ENCODE measurements at places on chromosomes 13 and 19. TPM values are rescaled to one million over a fixed set of nuclear protein-coding genes. Genes with fewer than 3 reads are reported as not detected.
A peak's percentile ranks its signal among the peaks of the same experiment; 100 is the strongest.

Gene EDDM13
- total RNA-seq: not detected

Gene RXFP2
- not detected for total RNA-seq

Gene ADPRHL1
- 0.21 TPM for total RNA-seq

Gene COG3
- 50.8 TPM for total RNA-seq

DNA sequence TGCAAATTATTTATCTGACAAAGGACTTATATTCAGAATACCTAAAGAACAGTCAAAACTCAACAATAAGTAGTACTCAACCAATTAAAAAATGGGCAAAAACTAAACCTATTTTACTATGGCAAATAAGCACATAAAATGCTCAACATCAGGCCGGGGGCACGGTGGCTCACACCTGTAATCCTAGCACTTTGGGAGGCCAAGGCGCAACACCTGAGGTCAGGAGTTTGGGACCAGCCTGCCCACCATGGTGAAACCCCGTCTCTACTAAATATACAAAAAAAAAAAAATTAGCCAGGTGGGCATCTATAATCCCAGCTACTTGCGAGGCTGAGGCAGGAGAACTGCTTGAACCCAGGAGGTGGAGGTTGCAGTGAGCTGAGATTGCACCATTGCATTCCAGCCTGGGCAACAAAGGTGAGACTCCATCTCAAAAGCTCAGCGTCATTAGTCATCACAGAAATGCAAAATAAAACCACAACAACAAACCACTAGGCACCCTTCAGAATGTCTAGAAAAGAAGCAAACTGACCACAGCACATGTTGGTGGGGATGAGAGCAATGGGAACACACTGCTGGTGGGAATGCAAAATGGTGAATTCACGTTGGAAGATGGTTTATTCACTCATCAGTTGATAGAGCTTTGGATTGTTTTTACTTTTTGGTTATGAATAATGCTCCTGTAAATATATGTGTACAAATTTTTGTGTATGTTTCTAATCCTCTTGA lies 180.6 kb upstream of the SOX1 start:
- H3K4me3 ChIP-seq: no peak overlapping the region
- no peaks in the 10 kb centered on the region for H3K36me3 ChIP-seq
- no peak overlapping the region for H3K27ac ChIP-seq
- H3K27me3 ChIP-seq: peaks cover 12% of the 10 kb centered on the region
- no peaks in the 10 kb centered on the region for H3K4me1 ChIP-seq

- H3K36me3 ChIP-seq: peaks cover 10% of the 10 kb centered on the region
- H3K4me1 ChIP-seq: peaks cover 48% of the 10 kb centered on the region
- DNase-seq: no peak
- no peak overlapping the region for H3K27ac ChIP-seq
- peak overlapping the region; percentile 82 for H3K4me3 ChIP-seq
These were observed 1.6 kb downstream of the TNFSF9 start for GRCh38 chr19:6532244-6532999.

- no peaks in the 10 kb centered on the region for H3K27me3 ChIP-seq
- H3K36me3 ChIP-seq: no peaks in the 10 kb centered on the region
- H3K27ac ChIP-seq: no peak overlapping the region
- H3K4me1 ChIP-seq: peaks cover 6% of the 10 kb centered on the region
These were observed 90.2 kb downstream of the MAP4K1 start for GRCh38 chr19:38527466-38528136.

DNA sequence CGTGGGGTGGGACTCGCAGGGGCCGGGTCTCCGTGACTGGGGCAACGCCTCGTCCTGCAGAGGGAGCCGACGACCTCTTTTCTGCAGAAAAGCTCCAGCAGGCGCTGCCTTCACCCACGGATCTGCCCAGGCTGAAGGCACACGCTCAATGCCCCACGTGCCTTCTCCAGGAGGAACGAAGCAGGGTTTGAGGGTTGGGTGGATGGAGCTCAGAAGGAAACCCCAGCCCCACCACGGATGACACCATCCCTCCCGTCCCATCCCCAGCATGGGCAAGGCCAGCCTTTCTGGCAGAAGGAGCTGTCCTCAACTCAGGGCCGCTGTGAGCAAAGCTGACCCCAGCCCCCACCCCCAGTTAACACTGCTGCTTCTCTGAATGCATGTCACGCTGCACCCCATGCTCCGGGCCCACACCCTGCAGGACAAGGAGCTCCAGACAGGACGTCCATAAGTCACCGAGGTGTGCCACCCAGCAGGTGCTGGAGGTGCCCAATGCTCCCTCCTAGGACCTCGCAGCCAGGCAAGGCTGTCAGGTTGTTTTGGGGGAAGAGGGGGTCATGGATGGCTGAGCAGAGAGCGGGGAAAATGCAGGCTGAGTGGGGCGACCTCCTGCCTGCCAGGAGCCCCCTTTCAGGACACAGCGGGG lies 7.4 kb downstream of the C19orf25 start:
- H3K36me3 ChIP-seq: no peaks in the 10 kb centered on the region
- H3K4me3 ChIP-seq: peak overlapping the region; percentile 90

DNA sequence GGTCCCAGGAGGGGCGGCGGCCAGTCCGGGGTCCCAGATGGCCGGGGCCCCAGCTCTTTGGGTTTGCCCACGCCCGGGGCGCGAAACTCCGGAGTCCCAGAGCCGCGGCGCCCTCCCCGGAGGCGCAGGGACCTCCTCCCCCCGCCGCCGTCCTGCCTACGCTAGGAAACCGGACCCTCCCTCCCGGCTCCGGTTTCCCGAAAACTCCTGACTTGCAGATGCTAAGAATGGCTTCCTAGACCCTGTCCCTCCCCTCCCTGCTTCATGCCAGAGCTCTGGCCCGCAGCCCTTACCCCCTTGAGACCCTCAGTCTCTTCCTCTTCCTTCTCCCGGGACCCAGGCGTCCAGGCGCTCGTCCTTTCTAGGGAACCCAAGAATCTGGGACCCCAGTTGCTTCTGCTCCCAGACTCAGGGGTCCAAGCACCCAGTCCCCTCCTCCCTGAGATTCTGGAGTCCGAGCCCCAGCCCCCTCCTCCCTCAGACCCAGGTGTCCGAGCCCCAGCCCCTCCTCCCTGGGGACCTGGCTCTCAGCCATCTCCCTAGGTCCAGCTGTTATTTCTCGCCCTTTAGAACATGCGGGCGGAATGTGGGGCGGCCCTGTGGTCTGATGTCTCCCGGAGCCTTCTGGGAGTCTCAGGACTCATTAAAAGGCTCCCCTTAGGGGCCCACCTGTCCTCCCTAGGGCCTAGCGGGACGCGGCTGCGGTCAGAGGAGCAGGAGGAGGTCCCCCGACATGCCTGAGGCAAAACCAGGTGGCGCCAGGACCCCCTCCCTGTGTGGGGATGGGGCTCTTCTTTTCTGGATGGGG lies at the start of gene MYBPC2:
Gene MYBPC2 (plus strand): TSS at position 672 of the 808 bp plus-strand sequence. CDS start 62 bp downstream, at position 734.
- H3K27ac ChIP-seq: peak within 1 kb of the TSS; percentile 60
- peak within 1 kb of the TSS; percentile 93 for H3K4me3 ChIP-seq
- H3K36me3 ChIP-seq: peaks cover 4% of the 10 kb centered on the region
- DNase-seq: no peak
- H3K27me3 ChIP-seq: peaks cover 38% of the 10 kb centered on the region

- no peak overlapping the region for H3K4me3 ChIP-seq
- DNase-seq: no peak
- H3K27ac ChIP-seq: no peak overlapping the region
- H3K27me3 ChIP-seq: no peaks in the 10 kb centered on the region
- no peaks in the 10 kb centered on the region for H3K4me1 ChIP-seq
- no peaks in the 10 kb centered on the region for H3K36me3 ChIP-seq
These were observed 189.9 kb downstream of the DACH1 start for GRCh38 chr13:71677124-71677523.

DNA sequence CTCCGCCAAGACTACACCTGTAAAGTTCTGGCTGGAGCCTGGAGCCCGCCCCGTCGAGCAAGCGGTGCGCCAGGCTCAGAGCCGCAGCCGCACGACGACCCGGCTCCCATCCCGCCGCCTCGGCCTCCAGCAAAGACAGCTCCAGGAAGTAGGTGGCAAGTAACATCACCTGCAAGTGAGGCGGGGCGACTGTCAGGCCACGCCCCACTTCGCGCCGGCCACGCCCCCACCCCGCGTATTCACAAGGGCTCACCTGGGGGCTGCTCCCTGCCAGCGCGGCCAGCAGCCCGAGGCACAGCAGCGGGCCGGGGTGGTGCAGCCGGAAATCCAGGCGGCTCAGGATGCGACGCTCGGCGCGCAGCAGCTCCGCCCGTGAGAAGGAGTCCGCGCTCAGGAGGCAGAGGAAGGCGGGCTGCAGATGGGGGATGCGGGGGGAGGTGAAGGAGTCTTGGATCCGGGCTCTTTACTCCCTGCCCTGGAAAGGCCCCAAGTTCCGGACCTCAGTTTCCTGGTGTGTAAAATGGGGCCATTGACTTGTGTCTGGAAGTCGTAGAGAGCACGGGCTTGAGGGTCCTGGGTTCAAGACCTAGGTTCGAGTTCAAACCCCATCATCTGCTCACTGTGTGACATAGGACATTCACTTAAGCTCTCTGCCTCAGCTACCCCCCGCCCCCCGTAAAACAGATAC lies 3.2 kb downstream of the CCNP start:
- DNase-seq: peak; percentile 30
- H3K4me3 ChIP-seq: no peak overlapping the region
- H3K27me3 ChIP-seq: peaks cover 71% of the 10 kb centered on the region
- peaks cover 2% of the 10 kb centered on the region for H3K36me3 ChIP-seq
- no peak overlapping the region for H3K27ac ChIP-seq
- H3K4me1 ChIP-seq: peaks cover 12% of the 10 kb centered on the region

GRCh38 chr13:37539170-37539569 lies 59.4 kb downstream of the POSTN start:
- no peak for DNase-seq
- no peak overlapping the region for H3K27ac ChIP-seq
- no peaks in the 10 kb centered on the region for H3K27me3 ChIP-seq
- no peak overlapping the region for H3K4me3 ChIP-seq
- H3K36me3 ChIP-seq: no peaks in the 10 kb centered on the region
- no peaks in the 10 kb centered on the region for H3K4me1 ChIP-seq

GRCh38 chr13:33490461-33491327 lies 205.1 kb upstream of the STARD13 start:
- peaks cover 10% of the 10 kb centered on the region for H3K27me3 ChIP-seq
- DNase-seq: no peak
- no peak overlapping the region for H3K4me3 ChIP-seq
- no peak overlapping the region for H3K27ac ChIP-seq
- peaks cover 9% of the 10 kb centered on the region for H3K4me1 ChIP-seq

DNA sequence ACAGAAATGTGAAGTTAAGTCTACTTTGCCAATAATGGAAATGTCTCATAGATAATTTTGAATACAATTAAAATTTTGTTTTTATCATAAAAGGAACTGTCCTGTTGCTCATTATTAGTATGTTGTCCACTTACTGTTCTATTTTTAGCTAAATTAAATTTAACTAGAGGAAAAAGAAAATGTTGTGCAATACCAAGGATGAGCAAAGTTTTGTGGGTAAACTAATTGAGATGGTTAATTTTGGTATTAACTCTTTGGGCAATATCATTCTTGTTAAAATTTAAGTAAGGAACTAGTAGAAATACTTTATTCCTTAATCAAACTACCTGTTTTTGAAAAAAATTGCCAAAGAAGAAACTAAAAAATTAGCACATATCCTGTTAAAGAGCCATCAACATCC lies 43.5 kb downstream of the SOX1 start:
- H3K4me1 ChIP-seq: peaks cover 3% of the 10 kb centered on the region
- no peak overlapping the region for H3K27ac ChIP-seq
- H3K27me3 ChIP-seq: peaks cover 78% of the 10 kb centered on the region
- peaks cover 4% of the 10 kb centered on the region for H3K36me3 ChIP-seq

DNA sequence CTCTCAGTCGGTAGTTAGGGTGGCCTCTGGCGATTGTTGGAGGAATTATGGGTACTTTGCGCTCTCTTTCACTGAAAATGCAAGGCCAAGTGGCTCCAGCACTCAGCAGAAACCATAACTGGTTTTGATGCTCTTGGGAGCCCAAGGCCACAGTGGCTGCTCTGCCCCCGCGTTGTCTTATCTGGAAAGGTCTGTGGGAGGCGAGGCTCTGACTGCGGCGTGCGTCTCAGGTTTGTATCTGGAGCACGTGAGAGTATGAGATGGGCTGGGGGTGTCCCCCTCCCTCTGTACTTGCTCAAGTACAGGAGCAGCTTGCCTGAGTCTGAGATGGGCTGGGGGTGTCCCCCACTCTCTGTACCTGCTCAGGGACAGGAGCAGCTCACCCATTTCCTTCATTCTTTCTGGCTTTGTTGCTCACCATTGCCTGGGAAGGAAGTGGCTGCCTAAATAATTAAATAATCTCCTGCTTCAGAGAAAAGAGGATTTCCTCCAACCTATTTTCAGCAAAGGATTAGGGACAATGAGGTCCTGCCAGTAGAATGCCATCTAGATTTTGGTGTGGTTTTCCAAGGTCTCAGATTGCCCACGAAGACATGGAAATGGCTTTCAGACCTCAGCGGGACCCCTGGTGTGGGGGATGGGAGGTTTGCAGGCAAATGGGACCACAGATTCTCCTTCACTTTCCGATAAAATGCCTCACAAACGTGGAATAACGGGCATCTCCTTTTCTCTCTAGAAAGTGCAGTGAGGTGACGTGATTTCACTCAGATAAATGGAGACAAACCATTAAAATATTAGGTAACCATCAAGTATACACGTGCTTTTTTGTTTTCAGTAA lies 14.7 kb downstream of the ATP11A start:
- no peaks in the 10 kb centered on the region for H3K27me3 ChIP-seq
- H3K4me1 ChIP-seq: peaks cover 28% of the 10 kb centered on the region
- H3K4me3 ChIP-seq: no peak overlapping the region
- no peak for DNase-seq

DNA sequence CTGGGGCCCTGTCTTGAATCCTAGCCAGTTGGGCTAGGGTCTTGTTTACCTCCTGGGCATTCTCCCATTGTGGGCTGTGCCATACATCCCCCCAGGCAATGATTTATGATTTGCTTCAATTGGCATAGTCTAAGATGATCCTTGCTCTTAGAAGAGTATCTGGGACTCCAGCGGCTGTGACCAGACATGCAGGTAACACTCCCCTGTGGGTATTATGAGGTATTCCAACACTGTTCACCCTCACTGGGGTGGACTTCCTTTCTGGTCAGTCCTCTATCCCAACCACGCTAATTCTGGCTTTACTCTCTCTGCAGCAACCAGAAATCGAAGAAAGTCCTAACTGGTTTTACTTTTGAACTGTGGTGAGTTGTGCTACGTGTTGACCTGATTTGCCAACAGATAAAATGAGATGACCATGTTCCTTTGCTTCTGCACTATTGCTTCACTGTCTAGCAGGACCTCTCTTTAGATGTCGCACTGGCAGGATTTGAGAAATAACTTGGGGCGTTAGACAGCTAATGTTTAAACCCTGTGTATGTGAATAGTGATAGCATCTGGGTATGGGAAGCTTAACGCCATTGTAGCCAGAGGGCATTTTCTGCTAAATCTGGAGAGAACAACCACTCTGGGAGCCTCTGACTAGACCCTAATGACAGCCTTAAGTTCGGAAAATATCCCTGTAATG lies 6.7 kb upstream of the LRCH1 start:
- H3K4me3 ChIP-seq: no peak overlapping the region
- DNase-seq: no peak
- H3K27ac ChIP-seq: no peak overlapping the region
- peaks cover 21% of the 10 kb centered on the region for H3K27me3 ChIP-seq
- no peaks in the 10 kb centered on the region for H3K36me3 ChIP-seq
